ENCODE measurements at places on chromosomes 3 and 15.
A peak's percentile ranks its signal among the peaks of the same experiment; 100 is the strongest.

- DNase-seq: peak; percentile 56
Observed at GRCh38 chr3:58307639-58308215, 1.4 kb downstream of the HTD2 start.

DNA sequence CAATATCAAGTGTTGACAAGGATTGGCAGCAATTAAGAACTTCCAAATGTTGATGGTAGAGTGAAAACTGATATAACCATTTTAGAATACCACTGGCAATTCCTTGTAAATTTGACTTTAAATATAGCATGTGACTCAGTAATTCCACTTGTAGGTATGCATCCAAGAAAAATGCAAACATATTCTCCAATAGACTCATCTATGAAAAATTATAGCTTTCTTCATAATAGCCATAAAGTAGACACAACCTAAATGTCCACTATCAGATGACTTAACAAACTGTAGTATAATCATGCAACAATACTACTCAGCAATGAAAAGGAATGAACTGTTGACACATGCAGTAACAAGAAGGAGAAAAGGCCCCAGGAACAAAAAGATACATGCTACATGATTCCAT, 988.1 kb downstream of the FHIT start:
- no peak for DNase-seq

DNA sequence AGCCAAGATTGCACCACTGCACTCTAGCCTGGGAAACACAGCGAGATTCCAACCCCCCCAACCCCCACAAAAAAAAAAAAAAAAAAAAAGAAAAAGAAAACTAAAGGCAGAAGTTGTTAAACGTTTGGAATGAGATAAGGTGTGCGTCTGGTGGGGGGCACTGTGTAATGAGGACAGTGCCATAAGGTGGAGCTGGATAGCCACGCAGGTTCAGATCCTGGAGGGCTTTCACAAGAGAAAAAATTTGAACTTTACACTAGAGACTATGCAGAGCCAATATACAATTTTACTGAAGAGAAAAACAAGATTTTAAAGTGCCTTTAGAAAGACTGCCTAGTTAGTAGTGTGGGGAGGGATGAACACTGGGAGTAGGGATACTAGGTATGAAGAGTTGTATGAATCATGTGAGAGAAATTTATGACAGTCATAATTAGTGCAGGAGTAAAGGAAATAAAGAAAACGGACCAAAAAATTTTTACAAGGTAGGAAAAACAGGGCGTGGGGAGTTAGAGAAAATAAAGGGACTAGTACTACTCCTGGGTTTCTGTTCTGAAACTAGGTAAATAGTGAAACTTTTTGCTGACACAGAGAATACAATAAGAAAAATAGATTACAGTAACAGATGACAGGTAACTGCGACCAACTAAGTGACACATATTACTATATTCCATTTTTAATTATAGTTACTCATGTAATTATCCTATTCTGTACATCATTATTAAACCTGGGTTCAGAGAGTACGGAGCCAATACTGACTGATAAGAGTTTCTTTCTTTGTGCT, 108.1 kb downstream of the PEAK1 start:
- no peak for DNase-seq

- DNase-seq: no peak
Observed at GRCh38 chr3:49378249-49378895, 20.2 kb upstream of the GPX1 start.

DNA sequence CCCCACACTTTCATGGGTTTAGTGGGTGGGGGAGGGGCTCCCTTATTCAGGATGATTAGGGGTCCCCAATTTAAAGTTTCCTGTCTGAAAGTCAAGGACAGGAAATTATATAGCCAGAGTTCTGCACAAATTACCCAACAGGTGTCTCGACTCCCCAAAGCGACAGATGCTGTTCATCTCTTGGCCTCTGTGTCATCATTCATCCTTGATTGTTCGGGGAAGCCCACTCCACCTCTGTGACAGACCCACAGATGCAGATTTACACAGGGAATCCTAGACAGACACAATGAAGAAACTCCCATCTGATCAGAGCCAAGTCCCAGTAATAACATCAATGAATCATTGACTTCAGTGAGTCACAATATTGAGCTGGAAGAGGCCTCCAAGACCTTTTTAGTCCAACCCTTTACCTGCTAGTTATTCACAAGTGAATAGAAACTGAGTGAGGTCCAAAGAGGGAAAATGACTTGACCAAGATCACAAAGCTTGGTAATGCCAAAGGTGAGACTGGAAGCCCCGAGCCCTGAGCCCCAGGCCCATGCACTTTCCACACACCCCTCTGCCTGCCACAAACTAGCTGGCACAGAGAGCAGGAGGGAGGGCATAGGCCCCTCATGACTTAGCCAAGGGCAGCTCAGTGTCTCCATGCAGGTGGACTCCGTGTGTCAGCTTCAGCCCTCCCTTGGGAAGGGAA, 7.9 kb upstream of the SRP14 start:
- peak; percentile 70 for DNase-seq

DNA sequence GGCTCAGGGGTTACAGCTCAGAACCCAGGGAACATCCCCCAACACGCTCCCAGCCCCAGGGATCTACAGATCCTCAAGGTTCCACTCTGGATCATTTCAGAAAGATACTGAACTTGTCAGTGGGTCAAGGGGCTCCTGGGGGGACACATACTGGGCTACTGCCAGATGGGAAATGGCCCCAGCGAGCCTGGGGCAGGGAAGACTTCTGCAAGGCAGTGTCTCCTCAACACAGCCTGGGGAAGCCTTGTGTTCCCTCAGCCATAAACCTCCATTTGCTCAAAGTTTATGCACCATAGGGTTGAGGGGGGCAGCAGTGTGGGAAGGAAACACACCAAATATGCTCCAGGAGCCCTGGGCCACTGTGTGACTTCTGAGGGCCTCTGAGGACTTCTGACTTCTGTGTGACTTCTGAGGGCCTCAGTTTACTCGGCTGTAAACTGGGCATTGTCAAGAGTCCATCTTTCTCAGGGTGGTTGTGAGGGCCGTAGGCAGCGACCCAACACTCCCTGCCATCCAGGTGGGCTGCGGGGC, 58.4 kb downstream of the IQSEC1 start:
- DNase-seq: no peak

DNA sequence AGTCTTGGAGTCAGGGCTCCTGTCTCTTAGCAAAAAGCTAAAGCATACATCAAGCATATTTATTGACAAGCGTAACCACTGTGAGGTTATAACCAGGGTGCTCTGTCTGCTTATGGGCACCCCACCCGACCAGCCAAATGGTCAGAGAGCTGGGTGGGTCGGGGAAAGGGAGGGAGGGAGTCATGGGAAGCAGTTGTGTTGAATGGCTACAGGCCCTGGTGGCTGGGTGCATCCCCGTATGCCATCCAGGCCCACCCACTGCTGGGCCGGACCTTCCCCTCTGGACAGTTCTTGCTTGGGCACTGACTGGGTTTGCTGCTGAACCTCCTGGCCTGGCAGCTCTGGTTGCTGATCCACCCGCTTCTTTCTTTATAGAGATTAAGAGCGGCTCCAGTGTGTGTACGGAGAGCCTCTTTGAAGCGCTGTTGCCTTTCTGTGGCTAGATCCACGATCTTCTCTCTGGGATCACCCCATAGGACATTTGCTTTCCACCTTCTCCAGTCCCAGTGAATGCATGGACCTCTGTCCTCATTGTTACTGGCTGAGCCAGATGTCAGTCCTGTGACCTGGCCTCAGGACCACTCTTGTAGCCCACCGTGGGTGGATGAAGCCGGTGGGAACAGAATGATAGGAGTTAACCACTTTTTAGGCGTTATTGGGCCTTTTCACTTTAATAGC, 59.6 kb downstream of the SMAD3 start:
- no peak for DNase-seq

- DNase-seq: peak; percentile 46
Observed at GRCh38 chr15:79769069-79769481, 127.7 kb downstream of the MTHFS start.

DNA sequence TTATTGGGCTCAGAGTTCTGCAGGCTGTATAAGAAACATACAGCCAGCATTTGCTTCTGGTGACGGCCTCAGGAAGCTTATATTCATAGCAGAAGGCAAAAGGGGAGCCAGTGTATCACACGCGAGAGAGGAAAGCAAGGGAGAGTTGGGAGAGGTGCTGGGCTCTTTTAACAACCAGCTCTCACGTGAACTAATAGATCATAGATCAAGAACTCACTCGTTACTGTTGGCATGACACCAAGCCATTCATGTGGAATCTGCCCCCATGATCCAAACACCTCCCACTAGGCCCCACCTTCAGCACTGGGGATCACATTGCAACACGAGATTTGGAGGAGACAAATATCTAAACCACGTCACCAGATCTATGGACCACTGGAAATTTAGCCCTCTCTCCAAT, 70.2 kb downstream of the TIPARP start:
- no peak for DNase-seq

- DNase-seq: no peak
Observed at GRCh38 chr15:63604281-63604680, 7.1 kb downstream of the FBXL22 start.

GRCh38 chr3:45560281-45560971, 34.1 kb upstream of the LIMD1 start:
- DNase-seq: peak; percentile 46

DNA sequence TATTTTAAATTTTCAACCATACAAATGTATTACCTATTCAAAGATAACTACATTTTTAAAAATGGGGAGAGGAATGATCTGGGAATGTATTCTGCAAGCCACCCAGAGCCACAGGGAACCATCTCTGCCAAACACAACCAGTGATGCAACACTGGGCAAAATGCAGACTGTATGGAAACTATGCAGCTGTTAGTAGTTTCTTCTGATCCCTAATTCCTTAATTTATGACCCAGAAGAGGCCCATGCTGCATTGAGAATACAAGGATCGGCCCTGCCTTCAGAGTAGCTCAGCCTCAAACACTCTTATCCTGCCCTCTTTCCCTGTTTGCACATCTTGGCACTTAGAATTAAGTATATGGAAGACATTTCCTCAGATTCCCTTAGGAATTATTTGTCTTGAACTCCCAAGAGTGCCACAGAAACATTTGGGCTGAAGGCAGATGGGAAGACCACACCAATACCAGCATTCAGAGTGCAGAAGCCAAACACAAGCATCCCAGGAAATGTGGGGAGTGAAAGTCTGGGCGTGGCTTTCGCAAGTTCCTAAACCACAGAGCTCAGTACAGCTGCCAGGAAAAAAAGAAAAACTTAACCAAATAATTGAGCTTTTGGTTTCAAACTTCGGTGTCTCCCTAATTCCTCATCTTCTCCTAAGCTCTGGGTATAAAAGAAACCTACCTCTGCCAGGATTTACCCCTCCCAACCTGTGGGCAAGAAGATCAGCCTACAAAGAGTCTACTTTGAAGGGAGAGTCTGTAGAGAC, 5.3 kb downstream of the SNUPN start:
- DNase-seq: peak; percentile 63

GRCh38 chr3:128998561-128998960, 2.5 kb upstream of the EFCC1 start:
- DNase-seq: no peak

GRCh38 chr3:152779653-152780052, 55.3 kb upstream of the P2RY1 start:
- DNase-seq: no peak

DNA sequence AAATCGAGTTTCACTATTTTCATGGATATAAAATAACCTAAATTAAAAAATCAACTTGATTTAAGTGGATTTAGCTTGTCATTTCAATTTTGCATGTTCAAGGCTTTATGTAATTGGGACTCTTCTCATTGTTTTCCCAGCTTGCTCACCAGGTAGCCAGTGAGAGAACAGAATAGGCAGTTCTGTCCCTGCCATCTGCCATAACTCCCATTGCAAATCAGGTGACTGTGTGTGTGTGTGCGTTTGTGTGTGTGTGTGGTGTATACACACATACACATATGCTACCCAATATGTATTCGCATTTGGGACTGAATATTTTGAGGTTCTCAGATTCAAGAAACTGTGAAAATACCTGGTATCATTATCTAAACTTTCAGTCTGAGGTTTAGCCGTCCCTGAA, 1069.8 kb downstream of the IGSF11 start:
- DNase-seq: no peak

DNA sequence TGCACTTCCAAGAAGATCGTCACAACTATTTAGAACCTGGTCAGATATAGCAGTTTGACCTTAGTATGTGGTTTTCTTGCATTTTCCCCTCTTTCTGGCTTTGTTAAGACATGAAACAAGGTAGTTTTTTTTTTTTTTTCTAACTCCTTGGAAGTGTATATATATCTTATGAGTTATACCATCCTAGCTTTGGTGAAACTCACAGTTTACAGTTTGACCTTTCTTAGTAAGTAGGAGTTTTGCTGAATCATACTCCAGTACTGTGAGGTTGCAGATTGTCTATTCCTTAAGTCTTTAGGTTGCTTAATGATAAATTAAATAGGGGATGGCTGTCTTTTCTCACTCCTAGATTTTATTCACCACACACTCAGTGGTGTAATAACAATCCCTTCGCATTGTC, 325.0 kb downstream of the RBMS3 start:
- no peak for DNase-seq

DNA sequence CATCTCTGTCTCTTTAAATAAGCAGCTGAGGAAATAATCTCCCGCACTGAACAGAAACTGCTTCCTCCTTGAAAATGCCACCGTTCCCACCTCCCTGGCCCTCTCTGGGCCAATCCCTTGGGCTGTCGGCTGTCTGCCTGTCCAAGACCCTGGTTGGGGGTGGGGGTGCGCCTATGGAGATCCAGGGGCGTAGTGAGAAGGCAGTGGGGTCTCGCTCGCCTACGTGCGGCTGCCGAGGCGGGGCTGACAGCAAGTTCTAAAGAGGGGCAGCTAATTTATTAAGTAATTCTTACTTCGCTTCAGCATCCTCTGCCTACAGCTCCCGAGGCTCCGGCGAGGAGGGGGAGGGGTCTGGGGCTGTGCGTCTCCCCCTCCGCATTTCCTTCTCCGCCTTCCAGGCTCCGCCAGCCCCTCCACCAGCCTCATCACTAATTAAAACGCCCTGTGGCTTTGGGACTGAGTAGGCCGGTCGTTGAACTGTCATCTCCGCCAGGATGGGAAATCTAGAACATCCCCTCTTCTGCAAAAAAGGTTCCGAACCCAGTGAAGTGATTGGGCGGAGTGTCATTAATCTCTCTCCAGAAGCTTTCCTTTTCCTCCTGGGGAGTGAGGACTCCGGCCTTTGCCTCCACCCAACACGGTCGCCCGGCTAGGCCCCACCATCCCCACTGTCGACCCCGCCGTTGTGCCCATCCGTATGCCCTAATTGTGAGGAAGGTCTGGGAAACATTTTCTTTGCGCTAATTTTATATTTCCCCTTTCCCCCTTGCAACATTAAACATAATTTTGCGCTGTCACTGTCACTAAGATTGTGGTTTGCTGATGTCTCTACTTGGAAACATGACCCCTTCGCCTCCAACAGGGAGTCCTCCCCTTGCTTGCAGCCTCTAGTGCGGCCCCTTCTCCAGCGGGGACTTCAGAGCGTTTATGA, 16.9 kb downstream of the NR2F2 start:
- DNase-seq: no peak

DNA sequence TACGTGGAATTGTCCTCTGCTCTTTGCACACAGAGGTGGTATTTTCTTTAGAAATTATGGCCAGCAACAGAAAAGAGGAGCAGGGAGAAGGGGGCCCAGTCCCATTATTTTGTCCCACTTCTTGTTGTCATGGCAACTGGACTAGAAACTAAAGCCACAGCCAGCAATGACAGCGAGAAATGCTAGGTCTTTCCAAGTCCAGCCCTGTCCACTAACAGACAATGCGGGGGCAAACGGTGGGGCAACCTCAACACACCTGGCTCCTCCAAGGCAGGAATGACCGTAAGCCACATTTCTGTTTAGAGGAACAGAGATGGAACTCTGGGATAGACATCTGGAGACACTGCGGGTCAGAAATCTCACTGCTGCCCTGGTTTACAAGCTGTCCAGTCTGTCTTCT, 107.3 kb downstream of the RFTN1 start:
- DNase-seq: no peak

All from inflammatory macrophage treated with lipopolysaccharide for 4 hours (primary cell).